ENCODE measurements at places on chromosomes 13 and 19. TPM values are rescaled to one million over a fixed set of nuclear protein-coding genes. Genes with fewer than 3 reads are reported as not detected.

The SRRM5 gene
- total RNA-seq, result 0.28 TPM

The ZNF682 gene
- total RNA-seq, result 4.9 TPM

DNA sequence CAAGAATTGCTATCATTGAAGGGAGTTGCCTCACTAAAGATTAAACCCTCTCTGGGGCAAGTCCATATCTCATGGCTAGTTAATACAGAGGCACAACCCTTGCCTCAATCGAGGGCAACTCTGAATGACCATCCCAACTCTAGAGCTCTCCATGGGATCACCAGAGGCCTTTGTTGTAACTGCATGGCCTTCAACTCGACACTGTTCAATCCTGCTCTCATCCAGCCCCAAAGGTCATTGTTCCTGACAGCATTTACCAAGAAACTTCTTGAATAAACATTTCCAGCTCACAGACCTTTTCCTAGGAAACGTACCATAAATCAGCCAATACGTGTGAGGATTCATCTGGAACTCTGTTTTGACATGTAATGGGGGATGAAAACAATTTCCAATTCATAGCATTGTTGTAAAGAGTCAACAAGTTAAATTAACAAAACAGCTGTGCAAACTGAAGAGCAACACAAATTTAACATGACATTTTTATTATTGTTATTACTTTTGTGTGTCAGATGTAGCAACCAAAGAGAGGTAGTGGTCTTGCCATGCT, 452.7 kb downstream of the SUCLA2 start:
- no peak for DNase-seq

DNA sequence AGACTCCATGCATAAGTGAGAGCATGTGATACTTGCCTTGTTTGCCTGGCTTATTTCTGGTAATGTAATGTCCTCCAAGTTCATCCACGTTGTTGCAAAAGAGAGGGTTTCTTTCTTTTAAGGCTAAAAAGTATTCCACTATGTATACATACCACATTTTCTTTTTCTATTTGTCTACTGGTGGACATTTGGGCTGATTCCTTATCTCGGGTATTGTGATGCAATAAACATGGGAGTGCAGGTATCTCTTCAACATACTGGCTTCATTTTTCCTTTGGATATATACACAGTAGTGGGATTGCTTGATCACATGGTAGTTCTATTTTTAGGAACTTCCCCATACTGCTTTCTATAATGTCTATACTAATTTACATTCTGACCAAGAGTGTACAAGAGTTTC, 49.6 kb upstream of the EBPL start:
- no peak for DNase-seq

All from prostate gland (tissue), 2 donors.